Activated naive CD4-positive, alpha-beta T cell treated with anti-CD3 and anti-CD28 coated beads, Interleukin-2, amount 50 U/mL, for 72 hours (primary cell): ENCODE measurements at places on chromosomes 1 and 21.
A peak's percentile ranks its signal among the peaks of the same experiment; 100 is the strongest.

GRCh38 chr1:19505693-19506457 lies 20.5 kb upstream of the CAPZB start:
- no peak for DNase-seq

DNA sequence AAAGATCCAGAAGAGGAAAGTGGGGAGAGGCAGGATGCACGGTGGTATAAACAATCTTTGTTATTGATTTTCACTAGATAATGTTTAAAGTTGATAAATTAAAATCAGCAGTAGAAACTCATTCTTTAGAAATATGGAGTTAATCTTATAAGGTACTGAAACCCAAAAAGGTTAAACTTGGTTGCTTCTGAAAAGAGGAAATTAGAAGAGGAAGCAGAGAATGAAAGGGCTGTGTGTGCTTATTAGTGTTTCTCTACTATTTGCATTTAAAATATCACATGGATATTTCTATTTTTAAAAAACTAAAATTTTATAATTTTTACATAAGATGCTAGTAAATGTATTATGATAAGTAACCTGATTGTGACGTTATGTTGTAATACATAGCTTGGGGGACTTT lies 24.4 kb downstream of the C1orf141 start:
- DNase-seq = no peak

DNA sequence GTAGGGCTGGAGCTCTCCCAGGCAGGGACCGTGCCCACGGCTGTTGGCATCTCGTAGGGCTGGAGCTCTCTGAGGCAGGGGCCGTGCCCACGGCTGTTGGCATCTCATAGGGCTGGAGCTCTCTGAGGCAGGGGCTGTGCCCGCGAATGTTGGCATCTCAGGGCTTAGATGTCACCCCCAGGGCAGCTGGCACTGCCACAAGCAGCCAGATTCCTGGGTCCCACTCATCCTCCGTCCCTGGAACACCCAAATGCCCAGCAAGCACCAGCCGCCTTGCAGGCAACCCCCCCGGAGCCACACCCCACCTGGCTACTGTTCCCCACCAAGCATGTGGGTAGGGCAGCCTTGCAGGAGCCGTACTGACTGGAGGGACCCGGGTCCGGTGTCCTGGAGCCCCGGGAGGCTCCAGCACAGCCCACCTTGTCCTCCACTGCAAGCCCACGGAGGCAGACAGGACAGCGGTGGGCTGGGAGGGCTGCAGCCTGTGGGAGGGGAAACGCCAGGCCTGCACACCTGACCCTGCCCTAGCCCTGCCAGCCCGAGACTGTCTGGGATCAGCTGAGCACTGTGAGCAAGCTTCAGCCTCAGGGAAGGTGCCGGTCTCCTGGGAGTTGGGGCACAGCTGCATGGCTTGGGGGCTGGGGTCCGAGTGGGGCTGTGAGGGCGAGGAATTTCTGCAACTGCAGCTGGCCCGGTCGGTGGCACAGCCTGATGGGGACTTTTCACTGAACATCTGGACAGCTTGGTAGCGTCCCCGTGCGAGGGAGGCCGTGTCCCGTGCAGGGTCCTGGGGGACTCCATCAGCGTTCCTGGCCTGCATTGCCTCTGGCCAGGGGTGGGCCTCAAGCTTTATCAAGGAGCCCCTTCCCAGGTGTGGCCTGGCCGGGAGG lies 53.6 kb downstream of the COL18A1 start:
- DNase-seq = no peak

GRCh38 chr1:185776522-185776921 lies 42.3 kb downstream of the HMCN1 start:
- DNase-seq = no peak

- no peak for DNase-seq
Measured at GRCh38 chr1:208309771-208310170, 65.6 kb upstream of the PLXNA2 start.

GRCh38 chr1:69737527-69738185 lies 169.9 kb downstream of the LRRC7 start:
- DNase-seq = peak; percentile 24
